ENCODE measurements at places on chromosomes 3 and 15.

DNA sequence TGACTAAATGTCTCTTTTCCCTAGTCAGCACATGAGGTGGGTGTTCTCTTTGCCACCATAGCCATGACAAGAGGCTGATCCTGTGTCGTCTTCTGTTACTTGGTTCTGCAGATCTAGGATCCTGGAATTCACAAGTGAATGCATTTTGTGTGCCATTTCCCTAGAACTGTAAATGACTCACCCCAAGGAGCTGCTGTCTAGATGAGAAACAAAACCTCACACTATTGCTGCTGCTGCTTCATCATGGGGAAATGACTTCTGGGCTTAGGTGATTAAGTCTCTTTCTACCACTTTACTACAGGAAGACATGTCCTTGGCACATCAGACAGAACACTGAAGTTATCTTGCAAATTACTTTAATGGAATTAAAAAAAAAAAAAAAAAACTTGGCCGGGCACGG, 54.9 kb downstream of the SLCO3A1 start:
- no peak for DNase-seq

DNA sequence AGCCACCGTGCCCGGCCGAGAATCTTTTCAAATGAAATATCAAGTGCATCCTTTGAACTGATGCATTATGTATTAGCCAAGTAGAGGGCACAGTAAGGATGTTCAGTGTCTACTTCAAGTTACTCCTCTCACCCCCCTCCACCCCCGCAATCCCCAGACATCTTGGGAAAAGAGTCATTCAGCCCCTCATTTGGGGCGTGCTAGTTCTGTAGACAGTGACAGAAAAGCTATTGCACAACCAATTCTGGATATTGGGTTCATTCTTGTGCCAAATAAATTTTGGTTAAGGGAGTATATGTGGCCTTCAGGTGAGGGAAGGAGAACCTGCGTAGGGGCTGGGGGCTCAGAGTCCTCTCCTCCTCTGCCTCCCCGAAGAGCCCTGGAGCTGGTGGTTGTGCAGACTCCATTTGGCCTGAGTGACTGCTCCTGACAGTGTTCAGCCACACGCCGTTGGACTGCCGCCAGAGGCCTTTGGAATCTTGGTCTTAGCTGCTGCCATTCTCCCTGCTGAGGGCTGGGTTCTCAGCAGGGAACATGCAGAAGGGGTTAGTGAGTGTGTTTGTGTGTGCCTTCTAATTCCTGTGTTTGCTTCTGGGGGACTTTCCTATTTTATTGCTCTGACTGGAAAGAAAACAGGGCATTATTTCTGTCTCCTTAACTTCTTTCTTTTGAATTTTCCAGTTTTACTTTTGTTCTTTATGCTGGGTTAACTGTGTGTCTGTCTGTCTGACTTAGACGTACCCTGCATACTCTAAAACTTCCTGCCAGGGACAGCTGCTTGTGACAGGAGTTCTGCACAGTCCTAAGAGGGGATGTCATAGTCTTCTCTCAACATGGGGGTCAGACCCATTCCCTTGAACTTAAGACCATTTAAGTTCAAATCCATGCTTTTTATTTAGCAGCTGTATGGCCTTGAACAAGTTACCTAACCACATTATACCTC, 21.0 kb downstream of the RARB start:
- peak; percentile 92 for DNase-seq

GRCh38 chr15:65056868-65057548, 10.8 kb downstream of the RASL12 start:
- DNase-seq, result no peak

DNA sequence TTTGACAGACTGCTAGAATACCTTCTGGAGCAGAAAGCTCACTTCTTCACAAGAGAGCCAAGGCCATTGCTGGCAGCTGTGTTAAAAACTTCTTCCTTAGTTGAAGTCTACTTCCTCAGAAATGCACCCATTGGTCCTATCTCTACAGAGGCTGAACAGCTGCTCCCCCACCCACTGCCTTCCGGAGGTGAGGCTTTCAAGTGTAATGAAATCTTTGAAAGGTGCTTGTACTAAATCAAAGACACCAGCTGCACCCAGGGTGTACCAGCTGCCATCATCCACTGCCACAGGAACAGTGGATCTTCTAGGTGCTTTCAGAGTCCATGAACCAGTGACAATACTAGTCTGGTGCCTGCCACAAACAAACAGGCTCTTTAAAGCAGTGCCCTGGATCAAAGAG, 26.4 kb upstream of the HERC1 start:
- DNase-seq, result no peak

- DNase-seq, result no peak
Measured at GRCh38 chr3:117671722-117672318, 962.2 kb downstream of the TUSC7 start.

DNA sequence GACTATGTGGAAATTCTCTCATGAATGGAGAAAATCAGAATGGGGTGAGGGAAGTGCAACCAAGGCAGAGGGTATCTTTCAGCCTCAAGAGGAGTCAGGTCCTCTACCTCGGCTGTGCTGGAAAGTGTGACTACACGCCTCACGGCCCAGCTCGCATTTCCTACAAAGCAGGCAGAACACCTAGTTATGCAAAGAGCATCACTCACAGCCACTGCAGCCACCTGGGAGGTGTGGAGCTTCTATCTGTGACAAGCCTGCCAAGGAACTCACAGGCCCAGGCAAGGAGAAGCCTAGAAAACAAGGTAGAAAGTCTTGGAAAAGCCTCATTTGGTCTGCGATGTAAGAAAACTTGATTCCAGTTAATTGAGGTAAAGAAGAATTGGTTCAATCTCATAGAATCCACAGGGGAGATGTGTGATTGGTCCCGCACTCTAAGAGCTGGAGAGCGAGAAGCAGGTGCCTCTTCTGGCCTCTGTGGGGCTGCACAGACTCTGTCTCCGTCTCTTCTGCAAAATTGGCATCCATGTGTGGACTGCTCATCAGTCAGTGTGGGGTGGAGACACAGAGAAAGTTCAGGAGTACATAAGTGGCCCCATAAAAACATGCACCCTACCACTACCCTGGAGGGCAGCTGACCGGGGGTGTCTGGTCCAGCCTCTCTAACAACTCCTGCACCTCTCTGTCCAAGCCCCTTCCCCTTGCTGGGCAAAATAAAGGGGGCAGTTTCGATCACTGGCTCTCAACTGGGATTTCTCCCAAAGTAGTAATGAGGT, 76.8 kb downstream of the TAMM41 start:
- DNase-seq, result peak; percentile 5

DNA sequence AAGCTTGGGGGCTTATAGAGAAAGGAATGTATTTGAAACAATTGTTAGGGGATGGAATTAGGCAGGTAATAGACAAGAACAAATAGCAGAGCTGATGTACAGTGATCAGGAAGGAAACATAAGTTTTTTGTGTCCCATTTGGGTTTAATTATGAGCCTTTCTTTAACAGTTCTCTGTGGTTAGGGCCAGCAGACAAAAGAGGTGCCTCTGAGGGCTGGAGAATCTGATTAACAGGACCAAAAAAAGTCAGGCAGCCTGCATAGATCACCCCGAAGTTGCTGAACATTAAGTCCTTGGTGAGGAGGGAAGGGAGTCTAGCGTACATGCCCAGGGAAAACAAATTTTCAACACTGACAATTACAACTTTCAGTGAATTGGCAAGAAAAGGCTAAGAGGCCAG, 88.6 kb upstream of the SPRED1 start:
- peak; percentile 26 for DNase-seq

- no peak for DNase-seq
Measured at GRCh38 chr3:171159822-171160157, 133.3 kb upstream of the SLC2A2 start.

- no peak for DNase-seq
Measured at GRCh38 chr15:32667321-32667720, 25.8 kb downstream of the SCG5 start.

DNA sequence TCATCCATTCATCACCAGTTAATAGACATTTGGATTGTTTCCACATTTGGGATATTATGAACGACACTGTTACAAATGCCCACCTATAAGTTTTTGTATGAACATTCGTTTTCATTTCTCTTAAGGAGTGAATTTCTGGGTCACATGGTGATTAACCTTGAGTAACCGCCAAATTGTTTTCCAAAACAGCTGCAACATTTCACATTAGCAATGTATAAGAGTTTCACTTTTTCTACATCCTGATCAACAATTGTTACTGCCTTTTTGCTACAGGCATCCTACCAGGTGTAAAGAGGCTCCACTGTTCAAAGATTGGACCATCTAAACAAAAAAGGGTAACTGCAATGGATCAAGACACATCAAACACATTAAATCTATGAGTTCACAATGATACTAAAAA, 52.0 kb downstream of the CPEB1 start:
- no peak for DNase-seq

- no peak for DNase-seq
Measured at GRCh38 chr15:44722011-44722410, 10.7 kb downstream of the B2M start.

GRCh38 chr3:30805695-30806094, 88.8 kb downstream of the GADL1 start:
- no peak for DNase-seq

DNA sequence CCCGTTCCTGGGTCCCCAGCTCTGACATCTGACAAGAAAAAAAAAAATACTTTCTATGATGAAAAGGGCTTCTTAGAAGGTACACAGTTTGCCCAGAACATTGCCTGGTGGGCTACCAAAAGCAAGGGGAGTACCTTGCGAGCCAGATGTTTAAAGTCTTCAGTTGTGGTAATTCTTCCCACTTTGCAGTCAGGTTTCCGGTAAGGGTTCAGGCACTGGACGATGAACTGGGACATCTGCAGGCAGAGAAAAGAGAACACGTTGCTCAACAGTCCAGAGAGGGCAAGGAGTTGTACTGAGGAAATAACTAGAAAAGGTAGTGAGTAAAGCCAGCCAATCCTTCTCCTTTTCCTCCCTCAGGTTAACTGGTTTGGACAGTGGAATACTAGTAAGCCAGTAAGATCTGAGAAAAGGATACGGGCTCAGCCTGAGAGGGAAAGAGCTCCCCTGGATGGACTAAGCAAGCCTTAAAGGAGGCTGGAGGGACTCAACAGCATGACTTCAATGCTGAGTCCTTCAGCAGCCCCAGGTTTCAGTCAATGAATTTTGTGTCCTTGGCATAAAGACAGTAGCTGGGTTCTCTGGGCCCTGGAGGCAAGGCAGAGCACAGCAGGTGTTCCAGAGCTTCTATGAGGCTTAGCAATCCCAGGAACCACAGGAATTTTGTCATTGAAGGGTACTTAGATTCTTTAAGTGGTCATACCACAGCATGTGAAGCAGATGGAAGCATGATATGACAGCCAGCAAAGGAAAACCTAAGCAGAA, 38.2 kb downstream of the NBEAL2 start:
- no peak for DNase-seq

DNA sequence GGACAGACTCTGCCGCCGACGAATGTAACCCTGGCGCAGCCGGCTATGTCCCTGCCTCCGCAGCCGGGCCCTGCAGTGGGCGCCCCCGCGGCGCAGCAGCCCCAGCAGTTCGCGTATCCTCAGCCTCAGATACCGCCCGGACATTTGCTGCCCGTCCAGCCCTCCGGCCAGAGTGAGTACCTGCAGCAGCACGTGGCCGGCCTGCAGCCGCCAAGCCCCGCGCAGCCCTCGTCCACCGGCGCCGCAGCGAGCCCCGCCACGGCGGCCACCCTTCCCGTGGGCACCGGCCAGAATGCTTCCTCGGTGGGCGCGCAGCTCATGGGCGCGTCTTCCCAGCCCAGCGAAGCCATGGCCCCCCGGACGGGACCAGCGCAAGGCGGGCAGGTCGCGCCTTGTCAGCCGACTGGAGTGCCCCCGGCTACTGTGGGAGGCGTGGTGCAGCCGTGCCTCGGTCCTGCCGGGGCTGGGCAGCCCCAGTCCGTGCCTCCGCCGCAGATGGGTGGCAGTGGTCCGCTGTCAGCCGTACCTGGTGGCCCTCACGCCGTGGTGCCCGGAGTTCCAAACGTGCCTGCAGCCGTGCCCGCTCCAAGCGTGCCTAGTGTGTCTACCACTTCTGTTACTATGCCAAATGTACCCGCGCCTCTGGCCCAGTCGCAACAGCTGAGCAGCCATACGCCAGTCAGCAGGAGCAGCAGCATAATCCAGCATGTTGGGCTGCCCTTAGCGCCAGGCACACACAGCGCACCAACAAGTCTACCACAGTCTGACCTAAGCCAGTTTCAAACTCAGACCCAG, 2.4 kb downstream of the TSC22D2 start:
- DNase-seq, result no peak

- peak; percentile 17 for DNase-seq
Measured at GRCh38 chr15:88395872-88396781, 71.1 kb downstream of the MRPL46 start.

- DNase-seq, result no peak
Measured at GRCh38 chr15:69389426-69389825, 24.7 kb upstream of the KIF23 start.

Data from spinal cord (tissue), 10 donors.